ENCODE measurements at places on chromosomes 13 and 19. TPM values are rescaled to one million over a fixed set of nuclear protein-coding genes. Genes with fewer than 3 reads are reported as not detected.

The PDE4A gene
- 5.0 TPM for polyA plus RNA-seq

The KLK7 gene
- polyA plus RNA-seq = not detected

The FXYD3 gene
- 0.97 TPM for polyA plus RNA-seq

The NCCRP1 gene
- polyA plus RNA-seq = 0.26 TPM

The DCT gene
- 0.74 TPM for polyA plus RNA-seq

The RNF225 gene
- polyA plus RNA-seq = not detected

The SEMA6B gene
- polyA plus RNA-seq = 66.0 TPM

The BST2 gene
- 11.4 TPM for polyA plus RNA-seq

The IGSF23 gene
- polyA plus RNA-seq = not detected

The FUT1 gene
- polyA plus RNA-seq = 1.2 TPM

- DNase-seq = no peak
Measured at GRCh38 chr13:32124743-32125142, 93.2 kb downstream of the FRY start.

- DNase-seq = no peak
Measured at GRCh38 chr13:33318744-33319143, 33.2 kb upstream of the STARD13 start.

DNA sequence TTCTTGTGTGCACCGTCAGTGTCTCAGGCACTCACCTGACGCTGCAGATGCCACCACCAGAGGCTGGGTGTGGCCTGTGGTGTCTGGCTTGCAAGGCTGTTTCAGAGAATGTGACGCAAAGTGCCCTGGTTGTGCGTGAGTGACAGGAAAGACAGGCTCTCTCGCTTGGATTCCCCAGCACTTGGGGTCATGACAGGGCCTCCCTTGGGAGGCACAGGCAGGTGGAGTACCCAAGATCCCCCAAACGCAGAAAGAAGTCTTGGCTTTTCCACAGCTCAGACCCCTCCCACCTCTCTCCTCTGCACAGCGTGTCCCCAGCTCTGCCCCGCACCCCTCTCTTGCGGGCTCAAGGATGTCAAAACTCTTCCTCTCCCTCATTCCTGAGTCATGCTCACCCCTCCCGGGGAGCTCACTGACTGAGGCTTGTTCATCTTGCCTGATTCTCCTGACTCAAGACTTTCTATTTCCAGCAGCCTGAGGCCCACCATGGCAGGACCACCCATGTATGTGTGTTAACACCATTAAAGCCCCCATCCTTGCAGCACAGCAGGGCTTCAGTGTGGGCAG lies 21.0 kb downstream of the DHX34 start:
- DNase-seq = no peak

GRCh38 chr19:40191836-40192646 lies 815 bp downstream of the MAP3K10 start:
- peak; percentile 25 for DNase-seq

DNA sequence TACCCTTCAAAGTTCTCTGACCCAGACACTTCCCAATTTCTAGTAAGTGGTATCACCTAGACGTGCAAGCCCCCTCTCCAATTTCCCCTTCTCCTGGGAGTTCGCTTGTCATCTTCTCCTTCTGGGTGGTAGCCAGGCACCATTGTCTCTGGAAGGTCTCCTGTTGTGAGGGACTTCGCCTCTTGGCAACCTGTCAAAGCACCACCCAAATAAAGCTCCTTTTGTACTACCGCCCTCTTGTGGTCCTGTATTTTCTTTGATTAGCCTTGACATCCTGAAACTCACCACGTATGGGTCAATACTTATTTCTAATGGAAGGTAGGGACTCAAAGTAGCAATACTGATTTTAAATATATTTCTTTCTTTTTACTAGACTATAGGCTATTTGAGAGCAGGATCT lies 8.2 kb downstream of the GPC5 start:
- DNase-seq = no peak

GRCh38 chr13:20672772-20673171 lies 30.7 kb upstream of the IL17D start:
- DNase-seq = no peak

DNA sequence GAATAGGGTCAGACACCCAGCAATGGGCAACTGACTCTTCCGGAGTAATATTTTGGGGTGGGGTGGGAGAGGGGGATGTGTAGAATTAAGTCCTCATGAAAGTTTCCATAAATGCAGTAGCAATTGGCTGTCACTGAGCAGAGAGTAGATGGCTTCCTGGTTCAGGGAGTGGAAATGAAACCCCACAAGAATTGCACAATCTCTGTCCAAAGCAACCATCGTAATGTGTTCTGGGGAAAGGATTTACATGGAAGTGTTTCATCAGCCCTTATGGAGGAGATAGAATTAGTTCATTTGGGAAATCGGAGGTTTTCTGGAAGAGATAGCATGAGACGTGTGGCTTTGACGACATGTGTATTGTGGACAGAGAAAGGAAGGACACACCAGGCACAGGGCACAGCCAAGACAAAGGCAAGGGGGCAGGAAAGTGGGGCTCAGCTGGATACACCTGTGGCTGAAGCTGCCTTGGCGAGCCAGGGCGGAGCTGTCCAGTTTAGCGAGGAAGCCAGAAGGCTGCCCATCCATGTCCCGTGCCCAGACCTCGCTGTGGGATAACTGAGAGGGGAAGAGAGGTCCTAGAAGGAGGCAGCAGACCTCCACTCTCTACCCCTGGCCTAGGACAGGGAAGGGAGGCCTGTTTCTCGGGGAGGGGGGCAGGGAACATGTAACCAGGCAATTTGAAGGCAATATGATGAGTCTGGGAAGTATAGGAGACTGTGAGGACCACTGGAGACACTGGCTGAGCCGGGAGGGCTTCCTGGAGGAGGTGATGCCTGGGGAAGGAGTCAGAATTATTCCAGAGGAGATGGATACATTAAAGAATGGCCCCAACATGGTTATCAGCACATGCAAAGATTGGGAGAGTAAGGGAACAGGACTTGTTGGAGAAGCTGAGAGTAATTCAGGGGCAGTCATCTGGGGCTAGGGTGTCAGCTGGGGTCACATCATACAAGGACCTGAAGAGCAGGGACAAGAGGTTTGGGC lies 2.6 kb upstream of the CLEC4G start:
- peak; percentile 24 for DNase-seq

GRCh38 chr13:55263045-55263444 lies 1877.7 kb upstream of the PRR20A start:
- DNase-seq = no peak

- no peak for DNase-seq
Measured at GRCh38 chr13:30429235-30429634, 6.9 kb downstream of the UBE2L5 start.

GRCh38 chr19:31913103-31913661 lies 432.2 kb upstream of the ZNF507 start:
- DNase-seq = no peak

DNA sequence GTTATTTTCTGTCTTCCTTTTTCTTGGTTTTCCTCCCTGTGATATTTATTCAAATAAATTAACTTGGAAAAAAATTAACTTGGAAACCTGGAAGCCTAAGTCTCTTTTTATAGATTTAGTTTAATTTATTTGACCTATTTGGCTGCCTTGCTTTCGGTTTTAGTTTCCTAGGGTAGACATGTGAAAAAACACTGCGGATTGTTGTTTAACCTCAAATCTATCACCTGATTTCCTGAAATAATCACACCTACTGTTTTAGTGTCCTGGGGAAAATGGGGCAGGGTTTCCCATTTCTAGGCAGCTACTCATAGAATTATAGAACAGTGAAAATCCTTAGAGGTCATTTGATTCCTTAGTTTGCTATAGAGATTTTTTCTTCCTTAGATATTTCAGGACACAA lies 412.4 kb downstream of the PCDH17 start:
- no peak for DNase-seq

GRCh38 chr19:4456843-4457653 lies 546 bp downstream of the UBXN6 start:
- peak; percentile 79 for DNase-seq

DNA sequence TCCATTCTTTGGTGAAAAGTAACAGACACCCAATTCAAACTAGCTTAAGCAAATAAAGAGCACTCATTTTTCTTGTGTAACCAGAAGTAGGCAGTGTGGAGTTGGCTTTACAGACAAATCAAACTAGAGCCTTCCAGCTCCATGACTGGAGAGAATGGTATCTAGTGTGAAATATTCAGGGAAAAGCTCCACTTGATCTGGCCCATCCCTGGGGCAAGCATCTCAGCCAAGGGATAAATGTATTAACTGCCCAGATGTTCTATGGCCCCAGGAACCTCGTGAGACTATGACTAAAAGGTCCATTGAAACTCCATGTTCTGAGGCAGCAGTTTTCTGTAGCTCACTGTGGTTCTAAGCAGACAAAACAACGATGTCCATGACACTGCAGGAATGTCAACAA lies 49.9 kb downstream of the TBC1D4 start:
- no peak for DNase-seq

GRCh38 chr19:1106841-1107660 lies 3.3 kb downstream of the GPX4 start:
- DNase-seq = no peak

GRCh38 chr13:112881656-112882554 lies 87.1 kb upstream of the MCF2L start:
- no peak for DNase-seq

GRCh38 chr19:2477732-2478191 lies 1.8 kb downstream of the GADD45B start:
- DNase-seq = no peak

GRCh38 chr19:51338563-51339312 lies 3.2 kb downstream of the VSIG10L start:
- peak; percentile 77 for DNase-seq

- no peak for DNase-seq
Measured at GRCh38 chr19:40539070-40539469, 37.6 kb upstream of the SHKBP1 start.

GRCh38 chr13:110187641-110188161 lies 119.3 kb downstream of the COL4A1 start:
- DNase-seq = no peak

DNA sequence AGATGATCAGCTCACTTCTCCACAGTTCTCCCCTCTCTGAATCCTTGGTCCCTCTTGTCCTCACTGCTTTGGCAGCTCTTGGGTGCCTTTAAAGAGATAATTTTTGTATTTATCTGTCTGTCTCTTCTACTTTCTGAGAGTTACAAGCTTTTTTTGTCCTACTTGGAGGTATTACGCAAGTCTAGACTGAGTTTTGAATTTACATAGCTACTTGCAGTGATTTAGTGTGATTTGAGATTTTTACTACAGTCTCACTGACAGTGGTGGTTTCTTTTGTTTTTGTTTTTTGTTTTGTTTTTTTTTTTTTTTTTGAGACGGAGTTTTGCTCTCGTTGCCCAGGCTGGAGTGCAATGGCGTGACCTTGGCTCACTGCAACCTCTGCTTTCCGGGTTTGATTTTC lies 22.1 kb downstream of the URI1 start:
- DNase-seq = no peak

Data from hindlimb muscle (tissue), 1 donor.